ENCODE measurements at places on chromosomes 13 and 19.

DNA sequence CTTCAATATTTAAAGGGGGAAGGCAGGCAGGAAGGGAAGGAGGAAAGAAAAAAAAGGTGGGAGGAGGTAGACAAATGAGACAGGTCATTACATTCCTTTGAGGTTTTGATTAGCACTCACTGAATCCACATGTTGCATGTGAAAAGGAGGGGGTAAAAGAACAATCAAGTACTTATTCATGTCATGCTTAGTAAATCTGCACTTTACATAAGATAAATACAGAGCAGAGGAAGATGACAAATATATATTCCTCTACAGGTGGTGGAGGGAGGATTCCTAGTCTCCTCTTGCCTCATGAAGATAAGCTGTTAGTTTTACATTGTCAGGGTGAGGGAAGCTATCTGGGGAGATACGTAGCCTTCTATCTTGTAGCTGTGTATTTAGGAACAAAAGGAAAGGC, 1645.4 kb upstream of the SPRY2 start:
- DNase-seq: no peak

GRCh38 chr19:36986131-36986530, 70.0 kb downstream of the ZNF568 start:
- DNase-seq: no peak

- no peak for DNase-seq
These were observed 20.3 kb downstream of the LGALS16 start for GRCh38 chr19:39676004-39676403.

DNA sequence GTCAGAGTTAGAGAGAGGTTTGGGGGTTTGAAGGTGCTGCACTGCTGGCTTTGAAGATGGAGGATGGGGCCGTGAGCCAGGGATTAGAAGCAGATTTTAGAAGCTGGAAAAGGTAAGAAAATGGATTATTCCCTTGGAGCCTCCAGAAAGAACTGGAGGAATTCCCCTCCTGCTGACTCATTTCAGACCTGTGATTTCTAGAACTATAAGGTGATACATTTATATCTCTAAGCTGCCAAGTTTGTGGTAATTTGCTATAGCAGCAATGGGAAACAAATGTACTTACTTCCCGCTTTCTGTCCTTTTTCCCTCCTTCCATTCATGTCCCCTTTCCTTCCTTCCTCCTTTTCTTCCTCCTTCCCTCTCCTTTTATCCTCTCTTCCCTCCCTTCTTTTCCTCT, 78.5 kb upstream of the PCDH8 start:
- DNase-seq: no peak

DNA sequence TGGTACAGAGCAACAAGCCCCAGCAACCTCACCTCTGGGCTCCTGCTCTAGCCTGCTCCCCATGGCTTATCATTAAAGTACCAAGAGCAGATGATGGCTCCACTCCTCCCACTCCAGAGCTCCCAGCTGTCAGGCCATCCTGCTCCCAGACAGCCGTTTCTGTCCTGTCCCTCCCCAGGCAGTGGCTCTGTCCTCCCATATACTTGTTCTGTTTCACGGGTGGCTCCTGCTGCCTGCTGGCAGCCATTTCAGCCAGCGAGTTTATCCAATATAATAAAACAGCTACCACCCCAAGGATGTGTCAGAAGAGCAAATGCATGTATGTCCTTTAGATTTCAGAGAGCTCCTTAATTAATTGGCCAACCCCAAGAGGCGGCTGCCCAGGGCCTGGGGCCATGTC, 79.4 kb upstream of the VSTM2B start:
- DNase-seq: no peak

DNA sequence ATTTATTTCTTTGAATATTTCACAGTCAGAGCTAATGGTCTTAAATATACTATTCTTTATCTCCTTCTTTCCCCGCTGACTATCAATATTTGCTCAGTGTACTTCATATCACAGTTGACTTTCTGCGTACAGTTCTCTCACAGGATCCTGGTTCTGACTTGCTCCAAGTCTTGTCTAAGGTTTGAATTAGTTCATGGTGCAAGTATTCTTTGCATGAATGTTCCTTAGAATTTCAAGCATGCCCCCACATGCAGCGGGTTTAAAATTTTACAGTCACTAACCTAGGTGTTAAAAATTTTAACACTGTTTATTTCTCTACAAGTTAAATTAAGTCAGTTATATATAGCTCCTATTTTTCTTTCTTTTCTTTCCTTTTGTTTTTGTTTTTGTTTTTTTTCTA, 20.8 kb upstream of the KLF12 start:
- no peak for DNase-seq

GRCh38 chr19:46390866-46391265, 22.5 kb downstream of the CCDC8 start:
- DNase-seq: no peak

- DNase-seq: no peak
These were observed 116.2 kb downstream of the KLF12 start for GRCh38 chr13:74018062-74018431.

- no peak for DNase-seq
These were observed 154.0 kb upstream of the TSHZ3 start for GRCh38 chr19:31503211-31503610.

GRCh38 chr19:12628040-12629022, 17.6 kb downstream of the ZNF791 start:
- DNase-seq: no peak

DNA sequence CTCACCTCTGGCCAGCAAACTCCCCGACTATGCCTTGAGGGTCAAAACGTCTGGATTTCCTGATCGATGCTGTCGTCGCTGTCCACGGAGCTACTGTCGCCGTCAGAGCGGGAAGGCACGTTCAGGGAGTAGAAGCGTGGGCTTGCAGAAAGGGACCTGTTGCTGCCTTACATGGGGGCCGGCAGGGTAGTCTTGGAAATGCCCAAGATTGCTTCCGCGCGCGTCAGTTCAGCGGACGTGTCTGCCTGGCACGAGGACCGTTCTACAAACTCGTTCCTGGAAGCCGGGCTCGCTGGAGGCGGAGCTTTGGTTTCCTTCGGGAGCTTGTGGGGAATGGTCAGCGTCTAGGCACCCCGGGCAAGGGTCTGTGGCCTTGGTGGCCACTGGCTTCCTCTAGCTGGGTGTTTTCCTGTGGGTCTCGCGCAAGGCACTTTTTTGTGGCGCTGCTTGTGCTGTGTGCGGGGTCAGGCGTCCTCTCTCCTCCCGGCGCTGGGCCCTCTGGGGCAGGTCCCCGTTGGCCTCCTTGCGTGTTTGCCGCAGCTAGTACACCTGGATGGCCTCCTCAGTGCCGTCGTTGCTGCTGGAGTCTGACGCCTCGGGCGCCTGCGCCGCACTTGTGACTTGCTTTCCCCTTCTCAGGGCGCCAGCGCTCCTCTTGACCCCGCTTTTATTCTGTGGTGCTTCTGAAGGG, 15.4 kb downstream of the RB1 start:
- DNase-seq: no peak

GRCh38 chr13:42649141-42649540, 75.2 kb downstream of the TNFSF11 start:
- no peak for DNase-seq

DNA sequence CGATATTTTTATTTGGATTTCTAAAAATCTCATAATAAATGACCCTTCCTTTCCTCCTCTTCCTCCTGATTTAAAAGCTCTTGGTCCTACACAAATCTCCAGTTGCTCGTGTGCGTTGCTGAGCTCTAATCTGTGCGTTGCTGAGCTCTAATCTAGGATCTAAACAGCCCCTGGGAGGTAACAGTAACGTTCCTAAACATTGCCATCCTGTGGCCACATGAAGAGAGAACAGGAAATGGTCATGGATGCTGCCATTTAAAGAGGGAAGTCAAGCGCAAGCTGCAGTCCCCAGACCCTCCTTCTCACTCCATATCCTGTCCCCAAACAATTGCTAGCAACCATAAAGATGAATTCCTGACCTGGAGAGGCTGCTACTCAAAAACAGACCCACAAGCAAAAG, 170.8 kb downstream of the NUFIP1 start:
- DNase-seq: no peak

GRCh38 chr19:43525836-43526771, 897 bp downstream of the ETHE1 start:
- no peak for DNase-seq

DNA sequence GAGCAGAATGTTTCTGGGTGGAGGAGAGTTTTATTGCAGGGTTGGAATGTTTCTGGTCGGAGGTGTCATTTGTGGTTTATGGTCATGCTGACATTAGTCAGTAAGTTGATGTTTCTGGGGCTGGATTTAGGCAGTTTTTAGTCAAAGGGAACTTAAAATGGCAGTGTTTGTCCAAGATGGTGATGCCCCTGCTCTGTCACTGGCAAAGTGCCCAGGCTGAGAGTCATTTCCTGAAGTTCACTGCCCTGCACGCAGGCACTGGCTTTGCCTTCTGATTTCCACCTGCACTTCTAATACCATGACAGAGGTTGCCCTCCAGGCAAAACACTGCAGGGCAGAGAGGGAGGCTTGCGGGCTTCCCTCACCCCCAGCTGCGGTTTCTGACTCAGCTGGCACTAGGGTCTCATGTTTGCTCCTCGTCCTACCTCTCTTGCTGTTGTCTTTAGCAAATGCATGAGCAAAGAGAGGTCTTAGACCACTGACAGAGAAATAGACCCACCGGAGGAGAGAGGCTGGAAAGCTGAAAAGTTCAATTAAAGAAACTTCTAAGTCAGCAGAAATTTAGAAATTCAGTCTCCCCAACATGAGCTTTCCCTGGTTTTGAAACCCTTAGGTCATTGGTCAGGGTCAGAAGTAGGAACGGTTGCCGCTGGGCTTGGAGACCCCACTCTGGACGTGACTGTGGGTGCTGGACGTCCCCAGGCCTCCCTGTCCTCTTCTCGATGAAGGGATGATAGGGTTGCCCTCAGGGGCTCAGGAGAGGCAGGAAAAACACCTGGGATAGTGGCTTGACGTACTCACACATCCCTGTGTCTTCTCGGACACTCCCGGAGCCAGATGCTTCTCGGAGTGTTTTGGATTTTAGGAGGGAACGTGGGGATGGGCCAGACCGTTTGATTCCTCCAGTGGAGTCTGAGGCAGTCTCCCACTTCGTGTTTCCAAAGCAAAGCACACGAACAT, 26.3 kb downstream of the TMEM255B start:
- peak; percentile 15 for DNase-seq

DNA sequence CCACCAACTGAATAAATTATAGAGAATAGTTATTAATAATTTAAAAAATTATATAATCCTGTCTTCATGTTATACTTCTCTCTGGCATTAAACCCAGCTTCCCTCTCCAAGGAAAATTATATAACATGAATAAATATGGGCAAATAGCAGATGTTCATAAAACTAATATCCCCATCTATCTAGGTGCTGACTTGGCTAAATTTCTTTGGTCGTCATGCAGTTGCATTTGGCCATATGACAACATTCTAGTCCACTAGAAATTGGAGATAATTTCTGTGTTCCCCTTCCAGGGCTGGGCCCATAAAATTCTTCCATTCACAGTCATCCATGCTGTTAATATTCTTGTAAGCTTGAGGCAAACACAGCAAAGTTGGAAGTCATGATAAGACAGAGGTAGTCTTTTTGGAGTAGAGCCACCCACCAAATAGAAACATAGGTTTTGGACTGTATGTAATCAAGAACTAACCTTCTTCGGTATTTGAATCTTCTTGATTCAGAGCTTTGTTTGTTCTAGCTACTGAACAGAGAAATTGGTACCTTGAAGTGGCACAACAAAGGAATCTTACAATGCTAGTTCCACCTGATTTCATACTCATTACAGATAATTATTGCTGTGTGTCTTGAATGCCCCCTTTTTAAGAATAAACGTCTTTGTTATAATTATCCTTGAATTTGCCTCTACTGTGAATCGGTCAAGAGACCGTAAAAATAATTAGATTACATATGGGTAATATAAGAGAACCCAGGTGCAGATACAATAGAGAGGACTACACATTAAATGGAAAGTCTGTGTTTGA, 678.5 kb upstream of the PCDH20 start:
- DNase-seq: no peak

- no peak for DNase-seq
These were observed 208.9 kb downstream of the DCT start for GRCh38 chr13:94270556-94270955.

GRCh38 chr19:18905513-18906236, 9.7 kb upstream of the CERS1 start:
- DNase-seq: no peak

DNA sequence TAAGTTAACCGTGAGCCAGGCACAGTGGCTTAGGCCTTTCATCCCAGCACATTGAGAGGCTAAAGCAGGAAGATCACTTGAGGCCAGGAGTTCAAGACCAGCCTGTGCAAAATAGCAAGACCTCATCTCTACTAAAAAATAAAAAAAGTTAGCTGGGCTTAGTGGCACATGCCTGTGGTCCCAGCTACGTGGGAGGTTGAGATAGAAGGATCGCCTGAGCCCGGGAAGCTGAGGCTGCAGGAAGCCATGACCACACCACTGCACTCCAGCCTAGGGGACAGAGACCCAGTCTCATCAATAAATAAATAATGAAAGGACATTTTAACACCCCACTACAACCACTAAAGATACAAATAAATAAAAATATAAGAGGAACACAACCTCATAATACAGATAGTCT, 21.6 kb downstream of the LSM14A start:
- no peak for DNase-seq

DNA sequence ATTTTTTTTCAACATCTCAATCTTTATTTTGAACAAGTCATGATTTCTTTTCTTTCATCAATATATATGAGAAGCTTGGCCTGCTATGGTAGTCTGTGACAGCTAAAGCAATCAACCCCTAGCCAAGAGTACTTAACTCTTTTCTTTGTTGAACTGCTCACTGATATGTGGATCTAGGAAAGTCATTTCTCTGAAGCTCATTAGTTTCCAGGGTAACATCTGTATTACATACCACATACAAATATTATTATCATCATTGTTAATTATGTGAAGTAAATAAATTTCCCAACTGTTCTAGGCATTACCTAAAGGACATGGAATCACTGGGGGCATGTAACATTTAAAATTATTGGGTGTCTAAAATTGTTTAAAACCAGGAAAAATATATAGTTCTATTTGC, 267.3 kb downstream of the DCT start:
- no peak for DNase-seq

GRCh38 chr13:25525884-25526283, 154.1 kb downstream of the ATP8A2 start:
- no peak for DNase-seq

- DNase-seq: no peak
These were observed 18.8 kb upstream of the MTRF1 start for GRCh38 chr13:41282129-41282571.

DNA sequence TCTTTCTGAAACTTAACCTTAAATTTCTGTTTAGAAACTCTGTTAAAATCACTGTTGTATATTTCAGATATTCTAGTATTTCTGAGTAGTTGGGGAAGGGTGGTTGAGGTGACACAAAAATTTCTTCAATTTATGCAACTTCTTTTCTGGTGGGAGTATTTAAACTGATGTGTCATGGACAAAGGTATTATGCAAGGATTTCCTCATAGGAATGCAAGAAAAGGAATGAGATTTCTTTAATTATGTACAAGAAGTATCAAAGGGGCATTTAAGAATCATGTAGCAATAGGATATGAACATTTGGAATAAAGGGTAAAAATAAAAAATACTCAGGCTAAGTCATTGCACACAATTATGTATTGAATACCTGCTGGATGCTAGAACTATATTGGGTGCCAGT, 575.8 kb upstream of the KLF12 start:
- DNase-seq: no peak

Measured in AG09319 (cell line).